ENCODE measurements at places on chromosomes 2 and 18.
A peak's percentile ranks its signal among the peaks of the same experiment; 100 is the strongest.

DNA sequence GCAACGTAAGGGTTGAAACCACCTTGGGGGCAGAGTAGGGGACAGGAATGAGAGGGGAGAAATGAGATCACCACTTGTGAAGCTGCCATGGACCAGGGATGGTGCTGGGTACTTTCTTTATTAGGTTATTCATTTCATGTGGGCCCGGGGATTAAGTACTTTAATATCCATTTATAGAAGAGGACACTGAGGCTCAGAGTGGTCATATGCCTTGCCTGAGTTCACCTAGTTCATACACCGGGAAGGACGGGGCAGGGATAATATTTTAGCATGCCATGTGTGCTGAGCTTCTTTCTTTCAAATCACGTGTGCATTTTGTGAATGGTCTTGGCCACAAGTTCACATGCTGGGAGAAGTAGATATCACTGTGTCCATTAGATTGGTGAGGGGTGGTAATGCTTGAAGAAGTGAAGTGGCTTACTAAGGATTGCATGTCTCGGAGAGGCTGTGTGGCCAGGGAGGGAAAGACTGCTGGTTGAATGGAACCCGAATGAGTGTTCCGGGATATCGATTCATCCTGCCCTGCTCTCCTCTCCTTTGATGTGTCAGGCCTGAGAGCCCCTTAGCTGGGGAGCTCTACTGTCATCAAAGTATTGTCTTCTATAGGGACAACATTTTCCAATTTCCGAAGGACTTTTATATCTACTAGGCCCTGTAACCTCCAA is 187.1 kb downstream of the MYCN start:
- H3K4me1 ChIP-seq: no peaks in the 10 kb centered on the region
- no peak overlapping the region for H3K27ac ChIP-seq
- H3K36me3 ChIP-seq: no peaks in the 10 kb centered on the region

GRCh38 chr18:14927701-14928100 is 179.7 kb downstream of the ANKRD30B start:
- H3K27ac ChIP-seq: no peak overlapping the region
- H3K27me3 ChIP-seq: no peaks in the 10 kb centered on the region
- peaks cover 3% of the 10 kb centered on the region for H3K4me1 ChIP-seq

DNA sequence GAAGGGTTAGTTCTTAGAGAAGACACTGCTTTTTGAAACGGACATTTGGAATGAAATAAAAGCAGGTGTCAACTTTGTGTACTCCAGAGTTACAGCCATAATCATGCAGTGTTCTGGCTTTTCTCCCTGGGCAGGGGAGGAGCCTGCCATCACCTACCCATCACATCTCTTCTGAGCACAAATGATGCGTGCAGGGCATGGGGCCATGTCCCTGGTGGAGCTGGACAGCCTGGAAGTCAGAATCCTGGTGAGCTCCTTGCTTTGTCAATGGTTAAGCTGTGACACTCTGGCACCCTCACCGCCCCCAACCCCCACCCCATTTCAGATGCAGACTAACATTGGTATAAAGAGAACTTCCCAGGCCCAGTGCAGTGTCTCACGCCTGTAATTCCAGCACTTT is 53.1 kb downstream of the PDCL3 start:
- H3K27ac ChIP-seq: peak overlapping the region; percentile 30
- H3K27me3 ChIP-seq: no peaks in the 10 kb centered on the region
- DNase-seq: no peak
- H3K36me3 ChIP-seq: no peaks in the 10 kb centered on the region

GRCh38 chr18:80145196-80145804 is 36.2 kb downstream of the ADNP2 start:
- no peaks in the 10 kb centered on the region for H3K27me3 ChIP-seq
- H3K27ac ChIP-seq: no peak overlapping the region
- peaks cover 3% of the 10 kb centered on the region for H3K36me3 ChIP-seq
- H3K4me1 ChIP-seq: peaks cover 16% of the 10 kb centered on the region
- DNase-seq: no peak

GRCh38 chr2:203673933-203674332 is 32.5 kb upstream of the CD28 start:
- H3K4me1 ChIP-seq: peaks cover 15% of the 10 kb centered on the region
- no peak overlapping the region for H3K4me3 ChIP-seq
- peak overlapping the region; percentile 69 for H3K27ac ChIP-seq
- no peaks in the 10 kb centered on the region for H3K36me3 ChIP-seq
- DNase-seq: no peak

Measured in left ventricle myocardium inferior (tissue), 1 donor.